ENCODE measurements at places on chromosomes 1 and 21.

GRCh38 chr1:231407547-231408396, 14.3 kb downstream of the EGLN1 start:
- peak; percentile 50 for DNase-seq

- no peak for DNase-seq
These were observed 112.6 kb downstream of the MACF1 start for GRCh38 chr1:39317111-39317510.

- no peak for DNase-seq
These were observed 229.4 kb downstream of the DYRK1A start for GRCh38 chr21:37595944-37596343.

DNA sequence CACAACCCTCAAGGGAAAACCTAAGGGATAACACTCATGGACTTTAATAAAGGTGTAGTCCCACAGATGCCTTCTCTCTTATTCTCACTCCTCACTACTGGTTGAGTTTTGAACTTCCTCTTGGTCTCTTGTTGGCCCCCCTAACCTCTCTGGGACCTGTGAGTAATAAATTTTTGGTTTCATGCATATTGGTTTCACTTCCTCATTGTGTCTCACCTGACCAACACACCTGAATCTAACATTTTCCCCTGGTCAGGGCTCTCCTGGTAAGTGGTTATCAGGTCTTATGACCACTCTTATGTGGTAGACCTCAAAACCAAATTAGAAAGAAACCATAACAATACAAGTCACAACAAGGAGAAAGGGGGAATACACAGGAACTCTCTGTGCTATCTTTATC, 60.5 kb upstream of the PRMT6 start:
- DNase-seq: no peak

- no peak for DNase-seq
These were observed 31.3 kb upstream of the ACTN2 start for GRCh38 chr1:236654957-236655356.

DNA sequence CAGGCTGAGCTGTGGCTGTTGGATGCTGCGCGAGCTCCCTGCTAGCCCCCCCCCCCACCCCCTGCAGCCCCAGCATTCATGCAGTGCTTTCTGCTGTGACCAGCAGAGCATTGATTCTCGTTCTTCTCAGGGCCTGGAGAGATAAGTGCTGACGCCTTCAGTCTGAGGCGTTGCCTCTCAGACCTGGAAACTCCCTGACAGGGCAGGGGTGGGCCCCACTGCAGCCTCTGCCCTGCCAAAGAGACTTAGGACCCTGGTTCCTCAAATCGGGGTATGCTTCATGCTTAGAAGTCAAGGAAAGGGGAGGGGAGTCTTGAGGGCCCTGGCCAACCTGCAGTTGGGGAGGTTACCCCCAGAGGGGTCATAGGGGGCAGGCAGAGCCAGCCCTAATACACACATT, 38.5 kb downstream of the PTPRF start:
- DNase-seq: no peak

- DNase-seq: no peak
These were observed 14.0 kb downstream of the NRIP1 start for GRCh38 chr21:15050568-15051377.

GRCh38 chr1:196877964-196878363, 9.9 kb upstream of the CFHR4 start:
- no peak for DNase-seq

DNA sequence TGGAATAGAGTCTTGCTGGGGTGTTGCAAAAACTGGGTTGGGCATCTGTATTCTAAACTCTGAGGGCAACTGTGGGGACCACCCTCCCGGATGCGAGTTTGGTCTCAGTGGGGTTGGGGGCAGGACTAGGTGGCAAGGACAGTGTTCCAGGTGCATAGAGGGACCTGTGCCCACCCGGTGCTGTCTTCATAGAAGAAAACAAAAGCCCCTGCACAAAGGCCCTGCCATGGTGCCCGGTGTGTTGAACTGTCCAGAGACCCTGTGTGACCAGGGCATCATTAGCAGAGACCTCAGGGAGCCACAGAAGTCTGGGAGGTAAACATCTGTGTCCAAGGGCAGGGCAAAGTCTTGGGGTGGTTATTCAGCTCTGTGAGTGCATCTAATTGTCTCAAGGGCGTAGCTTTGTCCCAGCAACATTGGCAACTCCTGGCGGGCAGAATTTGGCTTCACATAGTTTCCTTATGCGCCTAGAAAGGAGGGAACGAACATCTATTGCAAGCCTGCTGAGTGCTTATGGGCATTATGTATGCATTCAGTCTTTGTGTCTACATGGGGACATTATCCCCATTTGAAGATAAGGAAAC, 72.2 kb upstream of the IFFO2 start:
- DNase-seq: no peak

GRCh38 chr1:172135076-172135672, 285.3 kb upstream of the C1orf105 start:
- no peak for DNase-seq

DNA sequence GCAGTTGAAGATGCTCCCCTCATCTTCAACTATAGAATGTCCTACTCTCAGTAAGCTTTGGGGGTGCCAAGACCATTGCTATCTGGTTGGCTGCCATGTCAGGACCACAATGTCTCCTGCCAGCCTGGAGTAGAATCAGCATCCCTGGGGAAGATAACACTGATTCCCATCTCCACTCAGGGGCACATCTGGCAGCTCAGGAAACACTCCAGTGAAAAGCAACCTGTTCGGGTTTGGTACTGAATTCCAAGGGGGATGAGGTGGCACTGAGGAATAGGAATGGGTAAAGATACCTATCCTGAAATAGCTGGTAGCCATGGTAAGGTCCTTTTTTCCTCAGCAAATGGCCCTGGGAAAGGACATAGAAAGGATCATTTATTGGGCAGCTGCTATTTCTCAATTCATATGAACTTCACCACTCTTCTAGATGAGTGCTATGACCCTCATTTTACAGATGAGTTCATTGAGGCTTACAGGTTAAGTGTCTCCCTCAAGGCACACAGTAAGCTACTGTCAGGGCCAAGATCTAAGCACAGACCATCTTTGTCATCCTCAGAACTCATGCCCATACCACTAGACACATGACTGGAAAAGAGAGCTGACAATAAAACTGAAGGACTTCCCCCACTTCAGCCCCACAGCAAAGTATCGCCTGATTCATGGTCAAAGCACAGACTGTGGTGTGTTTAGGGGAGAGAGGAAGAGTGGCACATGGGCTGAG, 31.4 kb downstream of the AK2 start:
- no peak for DNase-seq

GRCh38 chr1:193019442-193020026, 39.6 kb downstream of the UCHL5 start:
- DNase-seq: peak; percentile 53

GRCh38 chr1:42888013-42888633, 41.7 kb downstream of the ZNF691 start:
- no peak for DNase-seq

DNA sequence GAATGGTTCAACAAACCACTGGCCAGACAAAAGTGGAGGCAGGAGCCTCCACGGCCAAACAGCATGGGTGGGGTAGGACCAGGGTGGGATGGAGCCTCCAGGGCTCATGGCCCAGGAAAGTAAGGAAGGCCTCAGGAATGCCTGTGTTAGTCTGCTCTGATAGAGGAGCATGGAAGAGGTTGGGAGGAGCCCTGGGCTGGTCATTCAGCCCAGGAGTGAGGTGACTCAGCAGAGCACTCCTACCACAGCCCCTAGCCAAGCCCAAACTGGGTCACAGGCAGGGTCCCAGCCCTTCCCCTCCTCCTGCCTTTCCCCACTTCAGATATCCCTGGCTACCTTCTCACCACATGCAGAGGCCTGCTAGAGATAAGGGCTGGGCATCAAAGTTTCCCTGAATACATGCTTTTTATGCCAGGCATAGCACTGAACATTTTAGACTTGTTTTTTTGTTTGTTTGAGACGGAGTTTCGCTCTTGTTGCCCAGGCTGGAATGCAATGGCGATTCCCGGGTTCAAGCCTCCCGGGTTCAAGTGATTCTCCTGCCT, 3.1 kb upstream of the SHISA4 start:
- peak; percentile 40 for DNase-seq

DNA sequence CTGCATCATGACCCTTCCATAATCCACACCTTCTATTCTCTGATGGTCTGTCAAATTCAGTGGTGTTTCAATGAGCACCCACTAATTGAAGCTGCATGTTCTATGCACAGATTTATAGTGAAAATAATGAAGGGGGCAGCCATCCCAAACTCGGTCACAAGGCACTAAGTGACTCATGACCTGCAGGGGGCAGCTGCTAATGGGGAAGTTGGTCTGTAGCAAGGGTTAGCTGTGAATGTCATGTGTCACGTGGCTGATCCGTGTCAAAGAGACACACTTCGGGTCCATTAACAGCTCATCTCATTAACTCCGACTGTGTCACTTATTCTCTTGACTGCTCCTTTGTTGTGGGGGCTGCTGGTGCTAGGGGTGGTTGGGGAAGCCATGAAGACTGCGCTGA, 306.6 kb downstream of the PCP4 start:
- no peak for DNase-seq

DNA sequence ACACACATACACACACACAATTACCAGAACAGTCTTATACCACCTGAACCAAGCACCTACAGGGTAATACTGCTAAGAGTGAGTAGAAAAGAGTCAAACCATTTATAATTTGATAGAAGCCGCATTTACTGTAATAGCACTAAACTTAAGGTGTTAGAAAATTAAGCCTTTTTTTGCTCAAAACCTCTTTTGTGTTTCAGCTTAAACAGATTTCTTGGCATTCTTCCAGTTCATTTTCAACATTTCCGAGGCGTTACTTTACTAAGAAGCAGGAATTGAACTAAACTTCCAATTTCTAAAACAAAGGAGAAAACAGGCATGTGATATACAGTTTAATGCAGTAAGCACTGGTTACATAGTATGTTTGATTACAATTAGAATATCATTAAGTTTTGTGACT, 387.2 kb downstream of the NCAM2 start:
- DNase-seq: no peak

DNA sequence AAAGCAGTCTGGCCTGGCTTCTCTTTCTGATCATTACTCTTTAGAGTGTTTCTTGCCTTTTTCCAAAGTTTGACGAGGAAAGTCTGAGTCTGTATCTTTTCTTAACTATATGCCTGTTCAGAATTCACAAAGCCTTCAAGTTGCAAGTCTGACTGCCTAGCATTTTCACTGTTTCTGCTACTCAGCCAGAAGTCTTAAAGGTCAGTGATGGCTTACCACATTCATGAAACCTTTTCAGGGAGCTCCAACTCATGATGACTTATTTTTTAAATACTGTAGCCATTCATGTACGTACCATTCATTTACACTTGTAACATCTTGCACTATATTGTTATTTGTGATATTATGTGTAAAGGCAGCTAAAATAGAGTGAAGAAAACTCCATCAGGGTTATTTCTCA, 58.2 kb downstream of the TNFSF4 start:
- no peak for DNase-seq

GRCh38 chr1:5594056-5594956, 397.9 kb downstream of the NPHP4 start:
- no peak for DNase-seq

GRCh38 chr21:36730291-36731281, 31.7 kb downstream of the SIM2 start:
- DNase-seq: no peak

- no peak for DNase-seq
These were observed 2.8 kb downstream of the RGS8 start for GRCh38 chr1:182681568-182681912.

DNA sequence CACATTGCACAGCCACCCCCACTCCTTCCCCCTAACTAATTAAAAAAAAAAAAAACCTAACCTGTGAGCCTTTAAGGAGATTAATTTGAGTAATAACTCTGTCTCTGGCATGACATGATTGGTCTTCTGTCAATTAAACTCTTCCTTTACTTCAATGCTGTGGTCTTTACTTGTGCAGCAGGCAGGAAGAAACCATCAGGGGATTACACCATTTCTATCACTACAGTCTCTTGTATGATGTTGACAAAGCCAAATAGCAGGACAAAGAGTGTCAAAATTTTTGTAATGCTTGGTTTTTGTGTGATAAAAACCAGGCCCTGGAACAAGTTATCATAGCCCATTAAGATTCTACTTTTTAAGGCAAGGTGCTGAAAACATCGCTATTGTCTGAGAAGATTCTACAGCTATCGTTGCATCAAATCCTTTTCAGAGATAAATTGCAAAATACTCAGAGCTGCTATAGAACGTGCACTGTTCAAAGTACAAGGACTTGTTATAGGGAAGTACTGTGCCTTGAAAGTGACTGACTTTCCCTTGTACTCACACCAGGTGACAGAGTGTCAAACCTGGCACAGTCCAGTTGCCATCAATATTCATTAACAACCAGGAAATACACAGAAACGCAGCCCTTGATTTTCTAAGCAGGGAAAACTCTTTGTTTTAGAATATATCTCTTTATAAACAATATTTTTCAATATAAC, 37.7 kb downstream of the LHX9 start:
- DNase-seq: no peak

- no peak for DNase-seq
These were observed 64.9 kb downstream of the RUNX3 start for GRCh38 chr1:24865168-24865567.

GRCh38 chr1:221865808-221866207, 123.9 kb upstream of the DUSP10 start:
- peak; percentile 68 for DNase-seq

DNA sequence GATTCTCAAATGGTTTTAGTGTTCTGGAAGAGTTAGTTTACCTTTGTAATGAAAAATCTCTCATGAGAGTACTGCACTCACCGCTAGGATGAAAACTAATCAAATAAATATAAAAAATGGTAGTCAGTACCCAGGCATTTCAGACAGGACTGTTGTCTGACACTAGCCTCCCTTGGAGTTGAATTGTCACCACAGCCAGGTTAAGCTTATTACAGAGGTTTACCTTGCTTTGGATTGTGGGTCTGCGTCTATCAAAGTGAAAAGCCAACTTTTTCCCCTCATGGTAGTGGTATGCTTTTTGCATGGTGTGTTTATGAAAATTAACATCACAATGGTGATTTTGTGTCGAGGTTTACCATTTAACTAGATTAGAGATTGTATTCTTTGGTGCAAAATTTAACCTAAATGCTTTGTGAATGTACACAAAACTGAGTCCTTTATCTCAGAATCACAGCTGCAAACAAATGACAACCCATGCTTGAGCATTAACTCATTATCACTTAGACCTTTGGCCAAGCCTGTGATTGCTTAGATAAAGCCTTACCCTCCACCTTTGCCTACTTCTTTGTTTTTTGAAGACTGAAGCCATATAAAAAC, 20.1 kb downstream of the RAP1A start:
- DNase-seq: no peak

DNA sequence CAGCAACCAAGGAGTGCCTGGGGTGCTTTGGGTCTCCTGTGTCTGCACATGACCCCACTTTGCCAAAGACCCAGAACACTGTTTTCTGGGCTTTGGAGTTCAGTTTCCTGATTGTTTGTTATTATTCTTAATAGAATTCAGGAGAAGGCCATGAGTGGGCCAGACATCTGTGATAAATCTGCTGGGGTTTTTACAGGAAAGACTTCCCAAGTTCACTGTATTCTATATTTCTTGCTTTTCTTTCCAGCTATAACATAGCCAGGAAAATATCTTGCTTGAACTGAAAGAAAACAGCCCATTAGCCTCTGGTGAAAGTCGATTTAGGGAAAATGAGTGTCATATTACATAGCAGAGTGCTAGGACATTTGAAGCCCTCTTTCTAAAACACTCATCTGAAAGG, 345.1 kb upstream of the USP24 start:
- DNase-seq: no peak

All from HCEC 1CT (cell line).